A549 (cell line): ENCODE measurements at places on chromosomes 6 and 20. TPM values are rescaled to one million over a fixed set of nuclear protein-coding genes. Genes with fewer than 3 reads are reported as not detected.

Gene ZBP1
- polyA plus RNA-seq, result 0.05 to 0.07 TPM (median 0.05 TPM) in 3 replicates

Gene C20orf202
- polyA plus RNA-seq, result 0.09 TPM in 1 of 3 replicates, not detected in the others

Gene DSP
- polyA plus RNA-seq, result 12.9 to 15.2 TPM (median 14.1 TPM) in 3 replicates

Gene ECT2L
- polyA plus RNA-seq, result not detected in 3 replicates

- DNase-seq, result no peak
Measured at GRCh38 chr6:166825553-166826145, 130.7 kb downstream of the RNASET2 start.

- no peak for DNase-seq
Measured at GRCh38 chr6:41535766-41536165, 10.4 kb upstream of the FOXP4 start.

DNA sequence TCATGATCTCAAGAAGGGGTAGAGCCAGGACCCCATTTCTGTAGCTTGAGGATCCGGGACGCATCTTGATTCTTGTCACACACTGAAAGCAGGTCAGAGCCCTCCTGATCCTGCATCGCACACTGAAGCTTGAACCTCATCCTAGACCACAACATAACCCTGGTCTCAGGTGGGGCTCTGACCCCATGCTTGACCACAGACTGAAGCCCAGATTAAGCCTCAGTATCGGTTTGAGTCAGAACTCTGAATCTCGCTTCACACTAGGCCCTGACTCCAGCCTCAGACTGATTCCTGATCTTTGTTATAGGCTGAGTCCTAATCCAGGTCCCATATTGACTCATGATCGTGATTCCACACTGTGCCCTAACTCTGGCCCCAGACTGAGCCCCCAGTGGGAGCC is 8.5 kb upstream of the RSPO4 start:
- no peak for DNase-seq

- no peak for DNase-seq
Measured at GRCh38 chr6:128541261-128541660, 20.9 kb upstream of the PTPRK start.
